ENCODE measurements at places on chromosomes 5 and 9. TPM values are rescaled to one million over a fixed set of nuclear protein-coding genes. Genes with fewer than 3 reads are reported as not detected.

ZDHHC11B gene
- 2.0 TPM for total RNA-seq

PFN3 gene
- total RNA-seq: not detected

TRMT10B gene
- 21.4 TPM for total RNA-seq

BARX1 gene
- total RNA-seq: 1.4 TPM

GARNL3 gene
- 3.1 TPM for total RNA-seq

PCDHGB3 gene
- total RNA-seq: 0.44 TPM

Measured in activated naive CD8-positive, alpha-beta T cell treated with anti-CD3 and anti-CD28 coated beads, Interleukin-2, amount 10 ng/mL, durations not matched to agents 7 days and 5 days (primary cell).